ENCODE measurements at places on chromosomes 2 and 18. TPM values are rescaled to one million over a fixed set of nuclear protein-coding genes. Genes with fewer than 3 reads are reported as not detected.

GRCh38 chr2:105515581-105516415 is 116.9 kb upstream of the FHL2 start:
- no peak for DNase-seq

DNA sequence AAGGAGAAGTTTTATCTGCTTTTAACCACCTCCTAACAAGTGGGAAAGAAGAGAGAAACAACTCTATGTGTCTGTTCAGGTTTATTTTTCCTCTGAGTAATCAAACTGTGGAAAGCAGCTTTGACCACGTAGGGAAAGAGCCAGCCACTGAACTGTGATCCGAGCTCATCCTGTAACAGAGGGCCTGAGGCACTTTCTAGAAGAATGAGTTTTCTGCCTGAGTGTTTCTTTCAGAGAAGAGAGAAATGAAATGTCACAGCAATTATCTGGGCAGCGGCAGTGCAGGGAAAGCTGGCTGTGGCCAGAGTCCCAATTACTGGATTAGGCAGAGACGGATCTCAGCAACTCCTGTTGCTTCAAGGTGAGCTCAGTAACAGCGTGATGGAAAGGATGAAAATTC is 151.9 kb downstream of the CD226 start:
- no peak for DNase-seq

GRCh38 chr2:227480528-227480927 is 8.6 kb downstream of the AGFG1 start:
- no peak for DNase-seq

The GGCX gene
- 27.3 TPM for total RNA-seq

GRCh38 chr2:180474716-180475115 is 467.6 kb upstream of the CWC22 start:
- DNase-seq, result no peak

- DNase-seq, result no peak
Observed at GRCh38 chr2:63046552-63046951, 4.1 kb upstream of the OTX1 start.

GRCh38 chr2:205902900-205903237 is 183.1 kb downstream of the INO80D start:
- no peak for DNase-seq

The IL18RAP gene
- total RNA-seq, result not detected

GRCh38 chr2:240431271-240431660 is 4.2 kb upstream of the GPC1 start:
- no peak for DNase-seq

The SLC5A7 gene
- not detected for total RNA-seq

Measured in dermis microvascular lymphatic vessel endothelial cell (primary cell).